ENCODE measurements at places on chromosomes 13 and 19.

DNA sequence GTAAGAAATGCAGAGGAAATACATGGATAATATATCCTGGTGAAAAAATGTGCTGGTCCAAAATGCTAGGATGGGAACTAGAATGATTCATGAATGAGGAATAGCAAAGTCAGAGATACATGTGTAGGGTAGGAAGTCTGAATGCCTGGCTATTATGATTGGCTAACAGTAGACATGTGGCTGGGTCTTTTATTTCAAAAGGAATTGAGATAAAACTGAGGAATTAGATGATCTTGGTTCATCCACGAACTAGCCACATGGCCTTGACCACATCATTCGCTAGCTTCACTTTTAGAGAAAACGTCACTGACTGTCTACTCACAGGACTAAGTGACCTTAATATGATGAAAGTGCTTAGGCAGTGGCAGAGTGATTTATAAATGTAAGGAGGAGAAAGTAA lies 103.1 kb downstream of the TRPC4 start:
- DNase-seq, result no peak

- DNase-seq, result no peak
These were observed 42.1 kb downstream of the STK24 start for GRCh38 chr13:98534821-98535220.

- DNase-seq, result no peak
These were observed 58.5 kb downstream of the SPATA13 start for GRCh38 chr13:24218977-24219376.

DNA sequence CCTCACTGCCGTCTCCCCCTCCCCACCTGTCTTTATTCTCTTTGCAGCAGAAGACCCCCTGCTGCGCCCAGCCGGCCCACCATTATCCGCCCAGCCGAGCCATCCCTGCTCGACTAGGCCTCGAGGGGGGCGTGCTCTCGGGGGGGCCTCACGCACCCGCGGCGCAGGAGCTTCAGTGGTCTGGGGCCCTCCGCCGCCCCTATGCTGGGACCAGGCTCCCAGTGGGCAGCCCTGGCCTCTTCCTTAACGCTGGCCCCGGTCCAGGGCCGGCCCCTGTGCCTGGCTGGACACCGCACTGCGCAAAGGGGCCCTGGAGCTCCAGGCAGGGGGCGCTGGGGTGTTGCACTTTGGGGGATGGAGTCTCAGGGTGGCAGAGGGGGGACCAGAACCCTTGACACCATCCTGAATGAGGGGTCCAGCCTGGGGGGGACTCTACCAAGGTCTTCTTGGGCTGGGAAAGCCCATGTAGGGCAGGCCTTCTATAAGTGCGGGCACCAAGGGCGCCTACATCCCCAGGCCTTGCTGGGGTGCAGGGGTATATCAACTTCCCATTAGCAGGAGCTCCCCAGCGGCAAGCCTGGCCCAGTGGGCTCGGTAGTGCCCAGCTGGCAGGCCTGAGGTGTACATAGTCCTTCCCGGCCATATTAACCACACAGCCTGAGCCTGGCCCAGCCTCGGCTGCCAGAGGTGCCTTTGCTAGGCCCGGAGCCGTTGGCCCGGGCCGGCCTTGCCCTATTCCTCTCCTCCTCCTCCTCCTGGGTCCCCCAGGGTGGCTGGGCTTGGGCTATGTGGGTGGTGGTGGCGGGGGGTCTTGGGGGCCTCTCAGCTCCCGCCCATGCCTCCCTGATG lies 4.9 kb downstream of the TMED1 start:
- no peak for DNase-seq

GRCh38 chr19:41392775-41393174 lies 4.4 kb downstream of the EXOSC5 start:
- no peak for DNase-seq

GRCh38 chr19:10271543-10272086 lies 695 bp downstream of the ICAM1 start:
- peak; percentile 86 for DNase-seq

- no peak for DNase-seq
These were observed 3.3 kb upstream of the KLK11 start for GRCh38 chr19:51029718-51030117.

DNA sequence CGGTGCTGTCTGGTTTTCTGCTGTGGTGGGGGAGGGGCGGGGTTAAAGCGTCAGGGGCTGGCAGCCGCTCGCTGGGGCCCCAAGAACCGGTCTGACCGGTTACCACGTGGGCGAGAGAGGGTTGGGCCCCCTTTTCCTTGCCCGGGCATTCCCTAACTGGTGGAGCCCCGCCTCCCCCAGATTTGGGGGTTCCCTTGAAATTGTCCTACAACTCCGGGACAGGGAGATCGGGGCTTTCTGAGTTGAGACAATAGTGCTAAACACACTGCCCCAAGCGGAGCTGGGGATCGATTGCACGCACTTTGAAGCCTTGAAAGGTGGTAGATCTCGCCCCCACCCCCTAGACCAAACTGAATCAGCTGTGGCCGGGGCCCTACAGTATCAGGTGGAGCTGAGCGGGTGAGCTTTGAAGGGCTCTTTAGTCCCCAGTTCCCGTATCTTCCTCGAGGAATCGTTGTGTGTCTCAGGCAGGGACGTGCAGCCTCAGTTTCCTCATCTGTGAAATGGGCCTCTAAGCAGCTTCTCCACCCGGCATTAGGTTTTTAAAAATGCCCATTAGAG lies 4.8 kb downstream of the IER2 start:
- peak; percentile 78 for DNase-seq

- DNase-seq, result no peak
These were observed 658 bp downstream of the CLPP start for GRCh38 chr19:6362027-6362350.

DNA sequence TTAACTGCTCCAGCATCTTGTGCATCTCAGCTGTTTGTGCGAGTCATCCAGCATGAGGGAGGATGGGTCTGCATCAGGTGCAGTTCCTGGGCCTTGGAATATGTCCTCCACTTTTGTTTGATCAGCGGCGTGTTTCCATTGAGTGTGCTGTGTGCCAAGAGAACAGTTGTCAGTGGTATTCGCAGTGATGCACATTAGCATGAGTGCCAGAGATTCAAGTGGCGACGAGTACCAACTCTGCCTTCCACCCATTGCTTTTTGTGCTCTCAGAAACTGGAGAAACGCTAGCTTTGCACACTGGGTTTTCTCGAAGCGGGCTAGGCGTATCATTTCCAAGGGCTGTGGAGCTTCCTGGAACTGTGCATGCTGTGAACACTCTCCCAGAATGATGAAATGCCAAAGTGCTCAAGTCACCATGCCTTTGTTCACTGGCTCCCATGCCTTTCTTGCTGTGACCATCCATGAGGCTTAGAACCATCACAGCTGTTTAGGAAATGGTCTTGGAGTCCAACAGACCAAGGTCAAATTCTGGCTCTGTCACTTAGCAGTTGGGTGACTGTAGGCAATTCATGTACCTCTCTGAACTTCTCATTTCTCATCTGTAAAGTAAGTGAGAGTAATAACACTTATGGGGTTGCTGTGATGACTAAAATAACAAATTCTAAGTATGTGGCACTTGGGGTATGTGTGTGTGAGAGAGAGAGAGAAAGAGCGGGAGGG lies 18.4 kb downstream of the LRCH1 start:
- no peak for DNase-seq

DNA sequence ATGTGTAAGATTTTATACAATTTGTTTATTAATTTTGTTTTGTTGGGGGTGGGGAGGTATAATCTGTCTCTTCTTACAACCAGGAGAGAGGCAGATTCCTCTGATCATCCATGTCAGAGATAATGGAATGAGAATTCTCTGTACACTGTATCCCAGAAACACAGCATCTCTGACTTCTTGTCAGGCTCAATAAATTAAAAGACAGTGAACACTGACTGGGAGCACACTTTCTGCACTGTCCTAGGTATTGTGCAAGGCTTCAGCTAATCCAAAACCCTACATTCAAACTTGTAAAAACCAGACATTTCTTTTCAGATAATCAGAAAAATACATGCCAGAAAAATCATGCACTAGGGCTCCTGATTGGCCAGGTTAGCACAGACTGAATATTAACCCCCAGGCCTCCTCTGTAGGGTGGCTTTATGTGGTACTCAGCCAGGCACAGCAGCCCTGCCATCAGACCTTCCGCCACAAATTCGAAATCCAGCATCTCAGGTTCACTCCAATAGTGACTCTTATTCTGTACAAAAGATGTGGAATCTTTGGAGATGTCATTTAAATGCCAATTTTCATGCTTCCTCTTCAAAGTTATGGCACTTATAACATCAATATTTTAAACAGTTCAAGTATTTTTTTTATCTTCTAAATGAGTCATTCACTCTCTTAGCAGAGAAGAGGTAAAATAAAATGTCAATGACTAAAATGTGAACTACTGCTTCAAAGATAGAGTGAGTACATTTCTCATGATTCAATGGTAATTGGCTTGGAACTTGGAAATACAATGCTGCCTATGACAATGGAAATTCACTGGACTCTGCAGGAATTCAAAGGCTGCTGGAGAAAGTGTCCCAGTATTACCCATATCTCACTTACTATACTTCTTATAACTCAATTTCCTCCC lies 211.5 kb downstream of the KLF12 start:
- no peak for DNase-seq

- DNase-seq, result no peak
These were observed 114.8 kb upstream of the MIR17HG start for GRCh38 chr13:91232716-91233115.

GRCh38 chr13:111265006-111265700 lies 55.3 kb upstream of the TEX29 start:
- no peak for DNase-seq

GRCh38 chr19:55597501-55597921 lies 1.8 kb downstream of the FIZ1 start:
- DNase-seq, result no peak

DNA sequence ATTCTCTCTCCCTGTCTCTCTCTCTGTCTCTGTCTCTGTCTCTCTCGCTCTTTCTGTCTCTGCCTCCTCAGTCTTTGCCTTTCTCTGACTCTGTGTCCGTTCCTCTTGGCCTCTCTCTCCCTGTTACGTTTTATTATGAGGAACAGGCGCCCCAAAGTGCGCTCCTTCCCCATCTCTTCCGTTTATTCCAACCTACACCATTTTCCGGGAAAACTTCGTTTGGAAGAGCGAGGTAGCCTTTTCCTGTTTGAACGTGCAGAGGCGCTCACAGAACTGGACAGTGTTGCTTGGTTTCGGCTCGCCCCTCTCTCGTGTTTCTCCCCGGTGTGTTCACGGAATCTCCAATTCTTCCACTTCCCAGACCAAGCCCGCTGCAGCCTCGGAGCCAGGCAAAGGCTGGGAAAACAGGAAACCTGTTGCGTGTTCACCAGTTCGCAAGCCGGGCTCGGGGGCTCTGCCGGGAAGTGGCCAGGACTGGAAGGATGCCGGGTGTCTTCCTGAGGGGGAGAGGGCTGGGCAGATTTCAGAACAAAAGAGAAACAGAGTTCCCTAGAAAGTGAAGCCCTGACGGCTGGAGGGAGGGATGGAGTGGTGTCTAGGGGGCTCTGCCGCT lies 605 bp downstream of the TMEM255B start:
- no peak for DNase-seq

- no peak for DNase-seq
These were observed 226.3 kb downstream of the DLEU7 start for GRCh38 chr13:50617134-50617721.

DNA sequence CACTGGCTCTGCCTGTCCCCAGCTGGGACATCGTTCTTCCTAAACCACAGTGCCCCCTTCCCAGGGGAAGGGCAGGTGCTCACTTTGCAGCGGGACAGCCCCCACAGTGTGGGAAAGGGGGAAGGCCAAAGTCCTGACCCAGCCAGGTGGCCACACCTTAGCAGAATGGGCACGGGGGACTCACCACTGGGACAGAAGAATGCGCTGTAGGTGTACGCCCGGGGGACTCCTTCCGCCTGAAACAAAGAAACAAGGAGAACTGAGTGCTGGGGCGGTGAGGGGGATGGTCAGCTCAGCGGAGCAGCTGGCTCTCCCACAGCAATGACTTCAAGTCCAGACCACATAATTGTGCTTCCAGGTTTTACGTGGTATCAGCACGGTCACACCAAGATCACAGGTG lies 49.4 kb downstream of the F2RL3 start:
- DNase-seq, result no peak

DNA sequence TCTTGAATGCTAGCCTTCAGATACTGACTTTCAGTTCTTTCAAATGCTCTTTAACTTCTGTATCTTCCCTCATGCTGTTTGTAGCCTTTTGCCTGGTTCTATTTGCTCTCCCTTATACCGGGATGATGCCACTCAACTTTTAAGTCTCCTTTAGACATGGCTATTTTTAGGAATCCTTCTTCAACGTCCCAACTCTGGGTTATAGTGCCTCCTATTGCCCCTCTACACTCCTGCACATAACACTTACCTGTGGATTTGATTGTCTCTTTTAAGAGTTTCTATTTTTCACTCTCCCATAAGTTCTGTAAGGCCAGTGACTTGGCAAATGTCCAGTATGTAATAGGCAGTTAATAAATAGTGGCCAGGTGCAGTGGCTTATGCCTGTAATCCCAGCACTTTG lies 343.0 kb downstream of the KLF5 start:
- no peak for DNase-seq

GRCh38 chr13:79997244-79997643 lies 343.7 kb downstream of the SPRY2 start:
- no peak for DNase-seq

DNA sequence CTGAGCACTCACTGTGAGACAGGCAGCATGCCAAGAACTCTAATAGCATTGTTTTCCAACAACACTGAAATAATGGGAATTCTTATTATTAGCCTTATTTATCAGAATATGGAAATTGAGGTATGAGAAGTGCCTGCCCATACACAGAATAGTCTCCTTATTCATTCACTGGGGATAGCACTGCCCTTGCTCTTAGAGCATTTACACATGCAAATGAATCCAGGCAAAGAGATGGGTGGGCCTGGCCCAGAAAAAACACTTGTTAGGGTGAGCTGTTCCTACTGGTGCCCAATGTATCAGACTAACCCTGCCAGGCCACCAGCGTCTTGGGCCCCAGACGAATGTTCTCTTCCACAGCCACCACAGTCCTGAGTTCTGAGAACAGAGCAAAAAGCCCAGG lies 112.9 kb downstream of the TUBA3C start:
- no peak for DNase-seq

DNA sequence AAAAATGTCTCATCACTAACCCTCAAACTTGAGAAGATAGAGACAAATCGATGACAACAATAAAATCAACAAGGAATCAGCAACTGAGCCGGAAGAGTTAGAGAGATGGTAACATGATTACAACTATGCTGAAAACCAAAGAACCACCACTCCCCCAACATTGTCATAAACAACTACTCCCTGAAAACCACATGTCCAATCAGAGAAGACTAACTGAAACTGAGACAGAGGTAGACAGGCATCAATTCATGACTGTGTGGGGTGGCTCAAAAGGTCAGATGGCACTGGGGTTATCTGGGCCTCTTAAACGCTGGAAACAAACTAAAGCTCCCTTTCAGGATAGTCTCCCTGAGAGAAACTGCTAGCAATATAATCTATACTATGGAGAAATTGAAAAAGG lies 488.8 kb downstream of the KCTD12 start:
- DNase-seq, result no peak

DNA sequence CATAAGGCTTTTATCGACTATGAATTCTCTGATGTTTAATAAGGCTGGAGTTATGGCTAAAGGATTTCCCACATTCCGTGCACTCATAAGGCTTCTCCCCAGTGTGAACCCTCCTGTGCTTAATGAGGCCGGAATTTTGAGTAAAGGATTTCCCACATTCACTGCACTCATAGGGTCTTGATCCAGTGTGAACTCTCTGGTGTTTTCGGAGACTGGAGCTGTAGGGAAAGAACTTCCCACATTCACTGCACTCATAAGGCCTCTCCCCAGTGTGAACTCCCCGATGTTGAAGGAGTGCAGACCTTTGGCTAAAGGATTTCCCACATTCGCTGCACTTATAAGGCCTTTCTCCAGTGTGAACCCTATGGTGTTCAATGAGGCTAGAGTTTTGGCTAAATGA lies 7.4 kb downstream of the ZNF154 start:
- DNase-seq, result no peak

- no peak for DNase-seq
These were observed 38.1 kb downstream of the MIPEP start for GRCh38 chr13:23851106-23851505.

Measured in memory B cell (primary cell).